ENCODE measurements at places on chromosomes 5 and 9. TPM values are rescaled to one million over a fixed set of nuclear protein-coding genes. Genes with fewer than 3 reads are reported as not detected.

CCL27 gene
- total RNA-seq, result 0.20 TPM

CDKN2A gene
- total RNA-seq, result 7.7 TPM

HEMGN gene
- not detected for total RNA-seq

PCDHB2 gene
- total RNA-seq, result 2.2 TPM

SLC27A6 gene
- 1.8 TPM for total RNA-seq

WDR70 gene
- total RNA-seq, result 24.7 TPM

GRCh38 chr5:137566118-137566541, 67.0 kb upstream of the SPOCK1 start:
- ATAC-seq, result no peak

DNA sequence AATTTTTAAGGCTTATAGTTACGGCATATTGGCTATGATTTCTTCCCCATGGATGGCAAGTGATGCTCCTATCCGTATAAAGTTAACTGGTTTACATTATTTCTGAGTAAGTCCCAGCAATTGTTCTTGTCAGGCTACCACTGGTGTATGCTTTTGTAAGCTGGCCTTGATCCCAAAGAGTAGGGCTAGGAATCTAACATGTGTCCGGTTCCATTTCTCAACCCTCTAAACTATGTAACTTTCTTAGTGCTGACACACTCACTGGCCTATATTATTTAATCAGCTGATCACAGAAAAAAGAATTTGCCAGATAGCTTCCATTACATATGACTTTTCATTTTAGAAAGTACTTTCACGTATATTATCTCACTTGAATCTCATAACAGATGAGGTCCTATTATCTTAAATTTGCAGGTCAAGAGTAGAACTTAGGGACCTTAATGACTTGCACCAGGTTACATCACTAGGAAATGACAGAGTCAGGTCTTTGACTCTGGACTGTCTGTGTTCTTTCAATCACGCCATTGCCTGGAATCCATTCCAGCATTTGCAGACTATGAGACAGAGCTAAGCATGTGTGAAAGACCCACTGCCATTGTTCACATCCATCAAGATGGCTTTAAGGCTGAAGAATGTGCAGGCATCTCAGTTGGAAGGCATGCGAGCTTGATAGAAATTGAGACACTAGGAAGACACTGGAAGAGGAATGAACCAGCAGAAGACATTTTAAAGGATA, 362.9 kb downstream of the ARRDC3 start:
- ATAC-seq, result no peak

DNA sequence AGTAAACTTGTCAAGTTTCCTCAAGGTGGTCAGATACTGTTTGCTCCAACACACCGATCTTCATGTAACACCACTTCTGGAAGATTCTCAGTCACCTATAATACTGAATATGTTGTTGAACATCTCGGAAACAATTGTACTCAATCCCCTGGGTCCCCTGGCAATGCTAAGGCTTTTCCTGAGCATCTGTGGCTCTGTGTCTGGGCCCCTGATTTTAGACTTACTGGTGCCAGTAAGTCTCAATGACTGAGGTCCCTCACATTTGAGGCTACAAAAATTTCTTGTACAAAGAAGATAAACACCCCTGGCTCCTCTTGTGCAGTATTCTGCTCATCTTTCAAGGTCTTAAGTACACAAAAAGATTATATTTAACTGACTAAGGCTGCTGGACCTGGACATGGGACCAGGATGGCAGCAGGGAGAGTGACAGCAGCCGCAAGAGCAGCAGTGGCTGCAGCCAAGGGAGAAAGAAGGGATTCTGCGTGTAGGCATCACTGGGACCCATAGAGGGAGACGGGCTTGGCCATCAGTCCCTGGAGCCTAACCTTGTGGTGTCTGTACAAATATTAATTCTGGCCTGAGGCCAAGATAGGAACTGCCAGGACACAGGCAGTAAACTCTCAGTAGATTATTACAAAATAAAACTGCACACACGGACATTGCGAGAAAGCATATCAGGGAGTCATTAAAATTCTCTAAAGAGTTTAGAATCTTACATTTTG, 49.0 kb upstream of the TNPO1 start:
- ATAC-seq, result no peak

DNA sequence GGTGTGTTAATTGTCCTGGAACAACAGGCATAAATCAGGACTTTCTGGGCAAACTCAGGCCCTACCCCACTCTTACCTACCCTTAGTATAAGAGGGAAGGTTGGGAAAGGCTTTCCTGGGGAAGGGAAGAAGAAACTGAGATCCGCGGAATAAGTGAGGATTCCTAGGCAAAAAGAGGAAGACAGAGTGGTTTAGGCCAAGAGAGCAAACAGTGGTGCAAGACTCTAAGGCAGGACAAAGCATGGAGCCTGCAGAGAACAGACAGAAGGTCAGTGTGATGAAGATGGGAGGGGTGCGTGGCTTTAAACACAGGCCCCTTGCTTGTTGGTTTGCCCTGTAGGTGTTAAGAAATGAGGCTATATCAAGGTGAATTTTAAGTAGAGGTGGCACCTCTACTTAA, 69.4 kb downstream of the TMC1 start:
- no peak for ATAC-seq

GRCh38 chr9:91066042-91066415, 264.4 kb downstream of the SYK start:
- no peak for ATAC-seq

DNA sequence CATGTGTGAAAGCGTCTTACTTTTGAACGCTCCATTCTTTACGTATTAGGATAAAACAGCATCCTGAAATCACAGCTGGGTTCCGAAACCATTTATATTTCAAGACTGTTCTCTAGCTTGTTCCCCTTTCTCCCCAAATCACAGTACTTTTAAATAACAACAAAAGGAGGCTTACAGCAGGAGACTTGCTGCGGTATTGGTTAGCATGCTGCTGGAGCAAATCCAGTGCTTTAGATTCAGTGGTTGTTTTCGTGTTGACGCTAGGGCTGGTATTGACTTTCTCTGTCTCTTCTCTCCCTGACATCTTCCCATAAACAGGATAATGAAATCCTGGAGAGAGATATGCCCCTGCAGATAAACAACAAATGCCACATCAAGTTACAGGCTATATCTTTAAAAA, 103.1 kb downstream of the ZNF608 start:
- no peak for ATAC-seq

DNA sequence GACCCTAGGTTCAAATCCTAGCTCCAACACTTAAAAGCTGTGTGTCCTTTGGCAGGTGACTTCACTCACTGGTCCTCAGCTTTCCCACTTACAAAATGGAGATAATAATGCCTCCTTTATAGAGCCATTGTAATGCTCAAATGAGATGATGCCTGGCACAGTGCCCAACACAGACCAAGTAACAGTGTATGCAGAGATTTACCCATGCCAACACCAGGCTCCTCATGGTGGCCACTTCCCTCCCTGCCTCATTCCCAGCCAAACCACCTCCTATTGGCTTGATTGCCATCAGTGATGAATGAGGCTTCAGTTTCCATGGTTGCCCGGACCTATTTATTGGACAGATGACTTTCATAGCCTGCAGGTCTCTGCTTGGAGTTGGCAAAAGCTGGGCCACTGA, 469.4 kb downstream of the CDK5RAP2 start:
- no peak for ATAC-seq

- ATAC-seq, result no peak
Measured at GRCh38 chr5:135709208-135709575, 125.3 kb upstream of the SLC25A48 start.

GRCh38 chr5:150372639-150373038, 15.1 kb downstream of the TCOF1 start:
- ATAC-seq, result no peak

DNA sequence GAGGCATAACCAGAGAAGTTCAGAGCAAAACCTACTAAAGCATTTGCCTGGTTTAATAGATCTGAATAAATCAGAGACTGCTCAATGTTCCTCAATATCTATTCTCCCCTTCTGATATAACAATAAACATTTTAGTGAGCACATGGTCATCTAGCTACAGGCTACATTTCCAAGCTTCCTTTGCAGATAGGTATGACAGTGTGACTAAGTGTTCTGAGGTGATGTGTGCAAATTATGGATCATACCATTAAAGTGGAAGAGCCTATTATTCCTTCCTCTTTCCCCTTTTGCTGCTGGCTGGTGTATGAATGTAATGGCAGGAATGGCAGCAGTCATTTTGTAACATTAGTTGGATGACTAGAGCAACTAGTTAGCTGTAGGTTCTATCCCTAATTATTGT, 285.8 kb upstream of the RASA1 start:
- no peak for ATAC-seq

- no peak for ATAC-seq
Measured at GRCh38 chr5:184471-184870, 6.8 kb upstream of the LRRC14B start.

DNA sequence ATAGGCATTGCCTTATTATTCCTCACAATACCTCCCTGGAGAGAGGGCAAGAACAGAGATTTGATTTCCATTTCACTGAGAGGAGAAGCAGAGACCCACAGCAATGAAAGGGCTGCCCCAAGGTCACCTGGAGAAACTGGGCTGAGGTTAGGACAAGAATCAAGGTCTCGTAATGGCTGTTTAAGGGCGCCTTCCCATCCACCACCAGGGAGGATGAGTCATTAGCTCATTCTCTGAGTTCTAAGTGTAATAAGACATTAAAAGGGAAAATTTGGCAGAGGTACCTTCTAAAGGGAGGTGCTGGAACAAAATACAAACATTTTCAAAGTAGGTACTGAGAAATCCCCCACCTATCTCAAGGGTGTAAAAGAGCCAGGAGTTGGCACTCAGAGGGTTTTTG, 52.6 kb upstream of the TCERG1 start:
- ATAC-seq, result no peak
